Type B pancreatic cell (in vitro differentiated cells): ENCODE measurements at places on chromosomes 2 and 18. TPM values are rescaled to one million over a fixed set of nuclear protein-coding genes. Genes with fewer than 3 reads are reported as not detected.

GRCh38 chr2:12436483-12436882 lies 280.3 kb upstream of the TRIB2 start:
- no peak overlapping the region for H3K4me3 ChIP-seq
- H3K27ac ChIP-seq, result no peak overlapping the region
- no peaks in the 10 kb centered on the region for H3K4me1 ChIP-seq
- no peak for DNase-seq
- no peaks in the 10 kb centered on the region for H3K27me3 ChIP-seq
- H3K36me3 ChIP-seq, result no peaks in the 10 kb centered on the region

- no peak overlapping the region for H3K27ac ChIP-seq
- no peak for DNase-seq
- no peaks in the 10 kb centered on the region for H3K36me3 ChIP-seq
- no peak overlapping the region for H3K4me3 ChIP-seq
Observed at GRCh38 chr2:214543386-214543955, 132.6 kb downstream of the VWC2L start.

DNA sequence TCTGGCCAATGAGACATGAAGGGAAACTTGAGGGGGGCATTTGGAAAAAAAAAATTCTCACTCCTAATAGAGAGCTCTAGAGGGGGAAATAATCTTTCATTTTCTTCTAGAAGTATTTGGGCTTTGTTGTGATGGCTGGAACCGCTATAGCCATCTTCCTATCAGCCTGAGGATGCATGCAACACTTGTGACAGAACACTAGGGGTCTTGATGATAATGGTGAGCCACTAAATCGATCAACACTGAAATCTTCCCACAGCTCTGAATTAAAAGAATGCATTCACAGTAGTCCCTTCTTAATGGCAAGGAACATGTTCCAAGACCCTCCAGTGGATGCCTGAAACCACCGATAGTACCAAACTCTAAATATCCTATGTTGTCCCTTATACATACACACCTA lies 325.3 kb downstream of the LNPK start:
- no peak overlapping the region for H3K4me3 ChIP-seq
- H3K27me3 ChIP-seq, result no peaks in the 10 kb centered on the region
- no peak overlapping the region for H3K27ac ChIP-seq
- peaks cover under 1% of the 10 kb centered on the region for H3K36me3 ChIP-seq
- no peaks in the 10 kb centered on the region for H3K4me1 ChIP-seq

DNA sequence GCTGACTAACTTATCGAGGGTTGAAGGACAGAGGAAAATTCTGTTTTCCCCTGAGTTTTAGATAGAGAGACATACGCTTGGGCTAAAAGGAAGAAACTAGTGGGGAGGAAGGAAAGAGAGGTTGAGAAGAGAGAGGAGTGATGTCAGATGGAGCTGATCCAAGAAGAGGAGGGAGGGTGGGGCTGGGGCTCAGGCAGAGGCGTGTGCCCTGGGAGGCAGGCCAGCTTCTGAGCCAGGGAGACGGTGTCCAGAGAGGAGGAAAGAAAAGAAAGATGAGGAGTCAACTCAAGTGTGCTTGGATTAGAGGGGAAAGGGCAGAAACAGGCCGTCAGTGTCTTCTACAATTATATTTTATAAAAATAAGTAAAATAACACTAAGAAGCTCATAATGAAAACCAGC lies 56.2 kb downstream of the EMILIN2 start:
- no peak overlapping the region for H3K4me3 ChIP-seq
- no peak for DNase-seq
- no peaks in the 10 kb centered on the region for H3K36me3 ChIP-seq
- H3K4me1 ChIP-seq, result peaks cover 22% of the 10 kb centered on the region
- peaks cover 24% of the 10 kb centered on the region for H3K27me3 ChIP-seq

DNA sequence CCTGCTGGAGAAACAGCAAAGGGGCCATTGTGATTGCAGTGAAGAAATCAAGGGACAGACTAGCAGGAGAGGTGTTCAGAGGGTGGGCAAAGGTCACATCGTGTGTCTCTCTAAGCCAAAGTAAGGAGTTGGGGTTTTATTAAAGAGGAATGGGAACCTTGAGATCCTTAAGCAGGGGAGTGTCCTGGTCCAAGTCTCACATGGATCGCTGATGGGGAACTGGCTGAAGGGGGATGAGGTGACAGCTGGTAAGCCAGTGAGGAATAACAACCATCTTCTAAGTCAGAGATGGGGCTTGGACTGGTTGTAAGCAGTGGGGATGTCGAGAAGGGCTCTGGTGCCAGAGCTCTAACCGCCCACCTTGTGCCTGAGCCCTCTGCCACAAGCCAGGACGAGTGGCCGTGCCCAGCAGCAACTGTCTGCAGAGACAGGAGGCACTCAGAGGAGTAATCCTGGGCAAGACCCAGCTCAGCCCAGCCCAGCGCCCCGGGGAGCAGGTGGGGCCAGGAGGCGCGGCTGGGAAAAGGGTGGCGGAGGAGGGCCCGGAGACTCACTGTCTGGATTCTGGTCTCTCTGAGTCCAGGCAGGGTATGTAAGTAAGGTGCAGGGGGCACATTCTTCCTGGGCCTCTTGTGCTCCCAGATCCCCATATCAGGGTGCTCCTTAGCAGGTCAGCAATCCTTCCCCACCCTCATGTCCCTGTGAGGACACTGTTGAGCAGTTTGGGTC lies 13.7 kb downstream of the WNT10A start:
- DNase-seq, result no peak
- H3K4me1 ChIP-seq, result peaks cover 30% of the 10 kb centered on the region
- H3K36me3 ChIP-seq, result no peaks in the 10 kb centered on the region
- H3K27me3 ChIP-seq, result peaks cover 72% of the 10 kb centered on the region

NEB gene
- total RNA-seq, result 1.6 and 5.0 TPM in 2 replicates

FAM161A gene
- 3.6 and 12.3 TPM in 2 replicates for total RNA-seq

TGIF1 gene
- total RNA-seq, result 80.7 and 111 TPM in 2 replicates
